ENCODE measurements at places on chromosomes 1 and 21. TPM values are rescaled to one million over a fixed set of nuclear protein-coding genes. Genes with fewer than 3 reads are reported as not detected.
A peak's percentile ranks its signal among the peaks of the same experiment; 100 is the strongest.

The GBP6 gene
- total RNA-seq: not detected

The TMEM82 gene
- not detected for total RNA-seq

The NIBAN1 gene
- total RNA-seq: 37.3 TPM

The NEXN gene
- total RNA-seq: 1.8 TPM

The C1orf87 gene
- not detected for total RNA-seq

The SLC35F3 gene
- 3.3 TPM for total RNA-seq

The ADGRB2 gene
- total RNA-seq: 1.7 TPM

The SEMA6C gene
- 9.5 TPM for total RNA-seq

The RYR2 gene
- total RNA-seq: 4.0 TPM

The HSD11B1 gene
- total RNA-seq: 0.39 TPM

The RAB7B gene
- total RNA-seq: 3.6 TPM

The SYT14 gene
- 0.79 TPM for total RNA-seq

The OR2AK2 gene
- not detected for total RNA-seq

The C8A gene
- not detected for total RNA-seq

The AGMAT gene
- total RNA-seq: not detected

The AZIN2 gene
- total RNA-seq: 4.3 TPM

The TMEM201 gene
- 11.1 TPM for total RNA-seq

The ANKRD65 gene
- 0.86 TPM for total RNA-seq

The DNAH14 gene
- 70.8 TPM for total RNA-seq

The NBPF6 gene
- total RNA-seq: not detected

The SPRR2B gene
- total RNA-seq: not detected

The PTAFR gene
- total RNA-seq: 1.8 TPM

The TSPAN2 gene
- 0.42 TPM for total RNA-seq

The CLCA4 gene
- not detected for total RNA-seq

The TMEM125 gene
- 3.8 TPM for total RNA-seq

The SPRR2A gene
- total RNA-seq: 7.0 TPM

The SHISAL2A gene
- total RNA-seq: not detected

GRCh38 chr1:57357462-57357861, 66.4 kb downstream of the DAB1 start:
- DNase-seq: no peak

DNA sequence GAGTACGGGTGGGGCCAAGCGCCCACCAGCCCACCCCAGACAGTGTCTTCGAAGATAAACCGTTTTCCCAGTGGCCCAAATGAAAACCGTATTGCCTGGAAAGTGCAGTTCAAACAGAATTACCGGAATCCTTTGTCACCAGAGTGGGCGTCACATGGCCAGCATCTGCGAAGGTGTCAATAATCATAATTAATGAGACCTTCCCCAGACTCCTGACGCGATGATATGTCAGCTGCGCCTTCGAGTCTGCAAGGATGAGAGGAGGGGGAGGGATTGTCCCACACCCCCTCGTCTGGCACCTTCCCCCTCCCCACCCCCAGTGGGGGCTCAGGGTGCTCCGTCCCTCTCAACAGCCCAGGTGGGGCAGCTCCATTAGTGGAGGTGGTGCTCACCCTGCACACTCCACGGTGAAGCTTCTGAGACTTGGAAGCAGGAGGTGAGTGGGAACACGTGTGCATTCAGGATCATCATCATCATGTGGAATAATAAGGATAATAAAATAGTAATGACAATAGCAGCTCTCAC, 215.1 kb downstream of the PTPRU start:
- DNase-seq: no peak

DNA sequence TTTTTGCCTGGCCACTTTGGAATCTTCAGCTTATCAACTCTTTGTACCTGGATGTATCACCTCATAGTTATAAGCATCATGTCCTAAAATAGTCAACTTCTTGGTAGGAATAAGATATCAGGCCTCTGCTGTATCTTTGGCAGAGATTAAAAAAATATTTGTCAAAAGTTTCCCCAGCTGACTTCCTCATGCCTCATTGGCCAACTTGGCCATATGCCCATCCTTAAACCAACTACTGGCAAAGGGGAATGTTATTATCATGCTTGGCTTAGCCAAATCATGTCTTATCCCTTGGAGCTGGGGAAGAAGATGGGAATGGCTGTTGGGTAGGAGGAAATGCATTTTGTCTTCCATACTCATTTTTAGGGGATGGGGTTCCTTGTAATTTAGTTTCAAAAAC, 23.4 kb downstream of the NFASC start:
- peak; percentile 44 for DNase-seq

DNA sequence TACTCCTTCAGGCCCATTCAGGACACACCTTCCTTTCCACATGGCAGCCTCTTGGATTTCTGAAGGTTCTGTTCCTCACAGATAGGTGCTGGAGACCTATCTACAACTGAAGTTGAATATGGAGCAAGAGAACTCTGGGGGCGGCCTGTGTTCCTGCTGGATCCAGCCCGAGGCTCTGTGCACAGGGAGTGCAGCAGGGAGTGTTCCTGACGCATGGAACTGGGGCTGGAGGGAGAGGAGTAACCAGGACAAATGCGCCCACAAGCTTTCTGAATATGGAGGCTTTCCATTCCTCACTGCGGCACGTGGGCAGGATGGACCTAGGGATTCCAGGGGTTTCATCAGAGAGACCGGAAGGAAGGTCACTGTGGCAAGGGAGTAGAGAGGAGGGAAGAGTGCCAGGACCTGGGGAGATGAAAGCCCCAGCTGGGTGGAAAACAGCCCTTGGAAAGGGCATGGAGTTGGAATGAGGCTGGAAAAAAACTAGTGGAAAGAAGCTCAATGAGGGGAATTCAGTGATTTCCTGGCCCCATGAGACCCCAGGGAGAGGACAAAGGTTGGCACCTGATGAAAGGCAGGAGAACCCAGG, 12.5 kb downstream of the PM20D1 start:
- DNase-seq: no peak

- peak; percentile 51 for DNase-seq
Measured at GRCh38 chr1:30034627-30035521, 688.5 kb downstream of the MATN1 start.

- DNase-seq: no peak
Measured at GRCh38 chr1:46041974-46042373, 90.5 kb downstream of the PIK3R3 start.

DNA sequence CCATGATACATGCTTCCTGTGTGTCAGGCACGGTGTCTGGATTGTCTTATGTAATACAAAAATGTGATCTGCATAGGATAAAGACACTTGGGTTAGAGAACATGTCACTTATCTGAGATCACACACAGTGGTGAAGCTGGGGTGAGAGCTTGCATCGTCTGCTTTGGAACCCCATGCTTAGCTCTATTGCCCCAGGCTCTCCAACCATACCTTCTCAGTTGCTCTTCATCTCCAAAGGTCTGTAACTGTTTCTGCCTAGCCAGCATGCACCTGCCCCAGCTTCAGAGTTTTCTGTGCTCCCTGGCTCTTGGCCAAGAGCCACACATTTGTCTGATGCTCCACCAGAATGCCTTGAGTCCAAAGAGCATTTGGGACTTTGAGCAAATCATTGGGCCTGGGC, 93.9 kb upstream of the COG2 start:
- no peak for DNase-seq

DNA sequence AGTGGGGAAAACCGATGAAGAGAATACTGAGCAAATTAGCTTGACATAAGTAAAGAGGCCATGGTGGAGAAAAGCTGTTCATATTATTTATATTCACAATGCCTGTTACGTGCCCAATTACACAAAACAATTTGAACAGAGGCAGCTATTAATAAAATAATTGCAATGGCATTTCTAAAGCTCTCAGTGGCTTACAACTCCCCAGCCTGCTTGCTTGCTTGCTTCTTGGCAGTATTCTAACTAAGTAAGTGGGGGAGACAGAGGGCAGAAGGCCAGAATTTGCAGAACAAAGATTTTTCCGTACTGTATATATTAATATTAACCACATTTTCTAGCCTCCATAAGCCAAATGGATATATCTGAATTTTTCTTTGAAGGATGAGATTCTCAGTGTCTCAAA, 12.9 kb downstream of the PTPN14 start:
- no peak for DNase-seq

DNA sequence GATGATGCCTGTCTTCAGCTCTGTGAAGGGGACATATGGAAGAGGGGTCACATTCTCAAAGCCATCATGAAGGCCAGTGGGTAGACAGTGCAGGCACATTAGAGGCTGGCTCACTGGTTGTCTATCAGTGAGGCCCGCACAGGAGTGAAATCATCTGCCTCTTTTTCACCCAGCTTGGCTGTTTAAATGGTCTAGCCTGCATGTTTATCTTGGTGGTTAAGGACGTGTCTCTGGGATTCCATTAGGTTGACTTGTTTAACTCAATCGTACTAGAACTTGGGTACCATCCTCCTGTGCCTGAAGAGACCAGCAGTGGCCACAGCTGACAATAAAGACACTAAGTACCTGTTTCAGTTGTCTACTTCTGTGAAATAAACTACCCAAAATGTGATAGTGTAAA, 219.3 kb downstream of the PLPP3 start:
- DNase-seq: no peak

DNA sequence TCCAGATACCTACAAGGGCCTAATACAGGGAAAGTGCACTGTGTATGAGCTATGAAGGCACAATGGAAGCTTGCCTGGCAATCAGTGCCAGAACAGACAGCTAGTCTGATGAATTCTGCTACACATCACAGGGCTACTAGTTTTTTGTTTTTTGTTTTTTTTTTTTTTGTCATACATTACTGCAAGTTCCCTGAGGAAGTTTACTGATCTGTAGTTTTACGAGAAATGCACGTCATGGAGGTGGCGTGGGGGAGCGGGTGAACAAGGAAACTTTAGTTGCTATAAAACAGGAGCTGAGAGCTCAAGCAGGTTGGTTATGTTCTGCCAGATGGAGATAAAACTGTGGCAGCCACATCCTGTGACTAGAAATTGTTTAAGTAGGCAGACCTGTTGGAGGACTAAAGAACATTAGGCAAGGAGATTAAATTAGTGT, 17.7 kb downstream of the PTPRC start:
- DNase-seq: peak; percentile 8

DNA sequence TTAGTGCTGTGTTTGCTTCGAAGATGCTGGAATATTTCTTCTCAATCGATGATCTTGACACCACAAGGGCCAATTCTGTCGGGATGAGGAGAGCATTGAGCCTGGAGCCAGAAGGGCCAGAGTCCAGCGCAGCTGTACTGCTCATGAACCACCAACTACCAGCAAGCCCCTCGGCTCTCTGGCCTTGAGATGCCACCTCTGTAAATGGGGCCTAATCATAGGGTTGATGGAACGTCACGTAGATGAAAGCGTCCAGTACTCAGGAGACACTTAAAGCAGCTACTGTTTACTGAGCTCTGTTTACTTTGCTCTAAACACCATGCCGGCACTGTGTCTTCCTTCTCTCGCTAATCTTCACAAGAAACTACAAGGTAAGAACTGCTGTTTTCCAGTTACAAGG, 26.3 kb downstream of the CCDC185 start:
- DNase-seq: no peak

DNA sequence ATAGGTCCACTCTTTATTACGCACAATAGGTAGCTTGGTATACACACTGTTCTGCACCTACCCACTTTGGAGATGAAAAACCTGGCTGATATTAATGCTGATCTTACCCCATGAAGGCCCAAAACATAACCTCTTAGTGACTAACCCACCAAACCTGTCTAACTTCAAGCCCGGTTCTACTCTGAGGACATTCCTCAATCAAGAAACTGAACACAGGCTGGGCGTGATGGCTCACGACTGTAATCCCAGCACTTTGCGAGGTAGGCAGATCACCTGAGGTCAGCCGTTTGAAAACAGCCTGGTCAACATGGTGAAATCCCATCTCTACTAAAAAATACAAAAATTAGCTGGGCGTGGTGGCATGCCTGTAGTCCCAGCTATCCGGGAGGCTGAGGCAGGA, 50.5 kb downstream of the EYA3 start:
- DNase-seq: no peak

DNA sequence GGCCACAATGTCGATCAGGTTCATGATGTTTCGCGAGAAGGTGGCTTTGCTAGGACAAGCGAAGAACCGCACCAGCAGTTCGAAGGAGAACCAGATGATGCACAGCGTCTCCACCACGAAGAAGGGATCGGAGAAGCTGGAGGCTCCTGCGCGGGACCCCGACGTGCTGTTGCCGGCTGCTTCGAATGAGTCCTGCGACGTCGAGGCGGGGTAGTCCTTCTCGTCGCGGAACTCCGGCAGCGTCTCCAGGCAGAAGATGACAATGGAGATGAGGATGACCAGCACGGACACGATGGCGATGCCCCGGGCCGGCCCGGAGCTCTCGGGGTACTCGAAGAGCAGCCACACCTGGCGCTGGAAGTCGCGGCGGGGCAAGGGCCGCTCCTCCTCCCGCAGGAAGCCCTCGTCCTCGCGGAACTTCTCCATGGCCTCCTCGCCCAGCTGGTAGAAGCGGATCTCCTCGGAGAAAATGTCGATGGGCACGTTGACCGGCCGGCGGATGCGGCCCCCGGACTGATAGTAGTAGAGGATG, 869 bp downstream of the KCNA3 start:
- no peak for DNase-seq

- peak; percentile 33 for DNase-seq
Measured at GRCh38 chr1:187474336-187474735, 645.6 kb downstream of the PLA2G4A start.

DNA sequence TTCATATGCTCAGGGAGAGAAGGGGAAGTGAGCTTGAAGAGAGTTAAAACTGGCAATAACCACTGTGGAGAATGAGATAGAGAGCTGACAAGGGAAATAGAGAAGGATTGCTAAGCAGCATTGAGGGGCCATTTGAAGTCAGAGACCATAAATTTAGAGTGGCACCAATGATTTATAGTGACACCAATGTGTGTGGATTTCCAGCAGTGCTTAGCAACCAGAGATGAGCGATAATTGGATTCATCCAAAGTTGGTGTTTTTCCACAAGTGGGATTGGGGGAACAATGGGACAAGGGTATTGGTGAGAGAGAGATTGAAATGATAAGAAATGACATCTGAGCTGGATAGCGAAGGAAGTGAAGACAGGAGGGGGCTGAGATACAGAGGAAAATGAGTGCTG, 114.1 kb downstream of the C1orf94 start:
- DNase-seq: no peak

- DNase-seq: no peak
Measured at GRCh38 chr1:224980181-224980580, 50.7 kb downstream of the DNAH14 start.

GRCh38 chr1:154773551-154773950, 96.5 kb downstream of the KCNN3 start:
- no peak for DNase-seq

GRCh38 chr1:117173006-117173405, 37.7 kb downstream of the VTCN1 start:
- DNase-seq: no peak

- DNase-seq: no peak
Measured at GRCh38 chr1:179952186-179952585, 2.4 kb upstream of the CEP350 start.

DNA sequence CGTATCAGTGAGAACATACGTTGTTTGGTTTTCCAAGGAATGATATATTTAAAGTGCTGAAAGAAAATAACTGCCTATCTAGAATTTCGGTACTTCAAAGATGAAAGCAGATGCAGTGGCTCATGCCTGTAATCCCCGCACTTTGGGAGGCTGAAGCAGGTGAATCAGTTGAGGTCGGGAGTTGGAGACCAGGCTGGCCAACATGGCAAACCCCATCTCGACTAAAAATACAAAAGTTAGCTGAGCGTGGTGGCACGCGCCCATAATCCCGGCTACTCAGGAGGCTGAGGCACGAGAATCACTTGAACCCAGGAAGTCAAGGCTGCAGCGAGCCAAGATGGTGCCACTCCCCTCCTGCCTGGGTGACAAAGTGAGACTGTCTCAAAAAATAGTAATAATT, 16.4 kb downstream of the CD244 start:
- no peak for DNase-seq

- DNase-seq: peak; percentile 40
Measured at GRCh38 chr1:7299994-7300393, 471.1 kb upstream of the VAMP3 start.

- DNase-seq: no peak
Measured at GRCh38 chr1:247211339-247211738, 39.5 kb upstream of the ZNF124 start.
